Stimulated activated CD4-positive, alpha-beta T cell treated with anti-CD3 and anti-CD28 coated beads, TNF-alpha, amount 100 ng/mL, for 4 hours (primary cell): ENCODE measurements at places on chromosomes 1 and 21.

DNA sequence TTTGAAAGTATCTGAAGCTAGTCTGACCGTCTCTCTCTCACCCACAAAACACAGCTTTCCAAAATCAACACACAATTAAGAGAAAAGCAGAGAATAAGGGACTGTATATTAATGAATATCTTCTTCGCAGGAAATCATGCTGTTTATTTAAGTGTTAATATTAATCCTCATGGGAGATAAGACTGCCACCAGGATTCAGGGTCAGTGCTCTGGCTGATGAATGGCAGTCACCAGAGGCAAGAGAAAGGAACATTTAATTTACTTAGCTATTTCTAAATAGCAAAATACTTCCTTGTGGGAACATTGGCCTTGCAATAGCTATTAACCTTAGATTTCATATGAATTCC lies 2.2 kb downstream of the SCYL3 start:
- no peak for DNase-seq

DNA sequence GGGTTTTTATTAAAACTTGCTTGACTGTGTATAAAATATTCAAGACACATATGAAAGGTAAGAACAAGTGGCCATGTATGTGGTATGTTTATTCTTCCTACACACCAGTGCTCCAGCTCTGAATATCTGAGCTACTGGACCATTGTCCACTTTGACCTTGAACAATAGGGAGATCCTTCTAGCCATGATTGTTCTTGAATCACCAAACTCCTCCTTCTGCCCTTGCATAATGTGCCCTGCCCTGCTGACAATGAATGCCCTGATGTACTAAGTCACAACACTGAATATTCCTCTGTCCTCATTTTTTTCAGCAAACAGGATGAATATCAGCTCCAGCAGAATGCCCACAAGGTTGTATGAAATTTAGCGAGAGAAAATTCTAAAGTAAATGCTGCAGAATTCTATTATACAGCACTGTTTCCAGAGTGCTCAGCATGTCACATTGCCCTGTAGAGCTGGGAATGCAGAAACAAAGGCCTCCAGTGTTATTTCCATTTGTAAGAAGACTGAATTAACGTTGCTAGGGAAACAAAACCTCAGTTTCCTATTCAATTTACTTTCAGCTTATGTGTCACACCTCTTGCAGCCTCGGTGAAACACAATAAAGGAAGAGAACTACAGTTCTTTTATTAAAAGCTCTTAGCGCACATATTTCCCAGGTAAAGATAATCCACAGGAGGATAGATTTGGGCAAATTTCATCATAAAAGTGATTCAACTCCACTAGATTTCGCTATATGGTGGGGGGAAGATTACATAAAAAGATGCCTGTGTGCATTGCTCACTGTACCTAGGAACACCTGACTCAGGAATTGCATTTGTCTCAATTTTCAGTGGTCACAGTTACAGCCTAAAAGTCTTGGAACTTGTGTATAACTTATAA lies 187.4 kb upstream of the ATP1B1 start:
- no peak for DNase-seq

- DNase-seq: no peak
Measured at GRCh38 chr21:32951041-32951440, 74.7 kb upstream of the OLIG2 start.

- DNase-seq: no peak
Measured at GRCh38 chr1:217943361-217943760, 312.2 kb downstream of the SPATA17 start.

- DNase-seq: no peak
Measured at GRCh38 chr1:82464362-82465001, 663.7 kb downstream of the ADGRL2 start.

DNA sequence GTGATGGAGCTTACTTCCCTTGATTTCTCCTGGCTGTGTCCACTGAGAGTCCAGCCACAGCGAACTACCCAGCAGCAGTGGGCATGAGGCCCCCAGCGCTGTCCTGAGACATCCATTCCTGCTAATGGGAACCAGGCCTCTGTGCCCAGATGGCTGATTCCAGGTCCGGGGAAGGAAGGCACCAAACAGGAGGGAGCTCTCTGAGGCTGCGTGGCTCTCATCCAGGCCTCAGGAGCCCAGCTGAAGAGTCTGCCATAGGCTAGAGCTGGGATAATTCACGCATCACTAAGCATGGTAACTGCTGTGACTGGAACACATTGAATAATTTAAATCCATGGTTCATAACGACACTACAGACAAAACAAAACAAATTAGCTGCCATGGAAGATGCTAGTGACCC lies 24.7 kb upstream of the LRRC47 start:
- DNase-seq: no peak

GRCh38 chr1:70331962-70332361 lies 22.6 kb downstream of the ANKRD13C start:
- DNase-seq: no peak

- DNase-seq: no peak
Measured at GRCh38 chr1:70277875-70278274, 56.7 kb downstream of the SRSF11 start.

DNA sequence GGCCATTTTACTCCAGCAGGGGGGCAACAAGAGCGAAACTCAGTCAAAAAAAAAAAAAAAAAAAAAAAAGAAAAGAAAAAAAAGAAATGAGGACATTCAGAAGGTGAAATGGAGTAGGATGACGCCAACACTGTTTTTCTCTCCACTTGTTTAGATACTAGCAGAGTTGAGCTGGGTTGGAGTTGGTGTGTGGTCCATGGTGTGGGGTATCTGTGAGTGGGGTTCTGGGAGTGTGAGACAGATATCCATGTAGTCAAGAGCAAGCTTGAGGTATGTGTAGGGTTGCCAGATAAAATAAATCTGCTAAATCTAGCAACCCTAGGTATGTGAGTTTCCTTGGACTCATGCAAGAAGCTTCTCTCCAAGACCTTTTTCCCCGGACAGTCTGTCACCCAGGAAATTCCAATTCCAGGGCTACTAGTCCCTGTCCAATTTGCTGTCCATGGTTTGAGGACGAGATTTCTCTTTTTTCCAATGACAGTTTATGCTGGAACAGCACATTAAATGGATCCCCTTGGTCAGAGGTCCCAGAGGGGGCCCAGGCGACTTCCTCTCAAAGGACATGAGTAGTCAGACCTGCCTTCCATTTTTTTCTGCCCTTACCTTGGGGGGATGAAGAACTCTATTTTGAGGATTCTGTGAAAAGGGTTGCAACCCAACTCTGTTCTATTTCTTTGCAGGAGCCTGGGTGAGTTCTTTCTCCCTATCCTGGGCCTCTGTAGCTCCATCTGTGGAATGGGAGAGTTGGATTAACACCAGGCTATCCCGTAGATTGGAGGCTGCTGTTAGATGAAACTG lies 2.1 kb upstream of the FOXD2 start:
- DNase-seq: no peak

DNA sequence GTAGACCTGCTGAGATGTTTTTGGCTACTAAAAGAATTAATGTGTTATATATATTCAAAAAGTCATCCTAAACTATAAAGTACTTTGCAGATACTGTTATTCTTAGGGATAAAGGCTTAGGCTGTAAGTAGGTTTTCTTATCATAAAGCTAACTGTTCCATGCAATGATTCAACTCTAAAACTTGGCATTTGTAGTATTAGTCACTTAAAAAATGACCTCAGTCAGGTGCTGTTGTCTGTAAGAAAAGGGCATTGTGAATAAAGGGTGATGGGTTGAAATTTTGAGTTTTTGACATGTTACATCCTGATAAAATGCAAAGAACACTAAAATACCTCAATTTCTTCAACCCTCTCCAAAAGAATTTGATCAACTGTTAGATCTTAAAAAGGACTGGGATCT lies 32.9 kb downstream of the ADCY10 start:
- DNase-seq: no peak

GRCh38 chr1:206575165-206575893 lies 36.9 kb downstream of the EIF2D start:
- DNase-seq: no peak

GRCh38 chr1:26799479-26800142 lies 11.9 kb downstream of the PIGV start:
- no peak for DNase-seq

DNA sequence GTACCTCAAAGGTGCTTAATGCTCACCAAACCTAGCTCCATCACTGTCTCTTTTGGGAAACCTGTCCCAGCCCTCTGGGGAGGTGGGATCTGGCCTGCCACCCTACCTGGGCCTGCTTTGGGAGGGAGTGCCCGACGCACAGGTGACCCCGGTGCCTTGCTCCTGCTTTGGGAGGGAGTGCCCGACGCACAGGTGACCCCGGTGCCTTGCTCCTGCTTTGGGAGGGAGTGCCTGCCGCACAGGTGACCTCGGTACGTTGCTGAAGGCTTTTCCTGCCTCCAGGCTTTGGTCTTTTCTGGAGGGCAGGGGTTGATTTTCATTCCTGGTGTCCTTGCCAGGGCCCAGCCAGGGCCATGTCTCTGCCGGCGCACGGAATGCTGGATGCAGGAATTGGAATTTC lies 25.2 kb upstream of the C1orf174 start:
- no peak for DNase-seq

DNA sequence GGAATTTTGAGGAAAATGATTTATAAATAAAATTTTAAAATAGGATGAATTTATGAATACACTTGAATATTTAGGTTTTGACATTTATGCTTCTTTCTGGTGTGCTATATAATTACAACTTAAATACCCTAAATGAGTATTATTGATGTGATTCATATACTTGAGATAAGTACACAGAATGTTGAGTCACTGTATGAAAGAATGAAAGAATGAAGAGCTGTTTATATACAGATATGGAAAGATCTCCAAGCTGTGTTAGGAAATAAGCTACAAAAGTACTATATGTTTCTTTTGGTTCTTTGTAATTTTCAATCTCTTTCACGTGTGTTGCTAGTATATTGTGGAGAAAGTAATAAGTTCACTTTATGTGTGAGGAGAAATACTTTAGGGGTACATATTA lies 147.2 kb downstream of the RASAL2 start:
- no peak for DNase-seq

- DNase-seq: no peak
Measured at GRCh38 chr1:11054666-11055065, 5.2 kb downstream of the SRM start.

- DNase-seq: no peak
Measured at GRCh38 chr21:25422610-25423608, 184.4 kb downstream of the MRPL39 start.

- no peak for DNase-seq
Measured at GRCh38 chr1:1206376-1206965, at the start of gene TNFRSF18. TSS of gene TNFRSF18 (minus strand) at chr1:1206592. CDS start at chr1:1206571, 21 bp downstream.

DNA sequence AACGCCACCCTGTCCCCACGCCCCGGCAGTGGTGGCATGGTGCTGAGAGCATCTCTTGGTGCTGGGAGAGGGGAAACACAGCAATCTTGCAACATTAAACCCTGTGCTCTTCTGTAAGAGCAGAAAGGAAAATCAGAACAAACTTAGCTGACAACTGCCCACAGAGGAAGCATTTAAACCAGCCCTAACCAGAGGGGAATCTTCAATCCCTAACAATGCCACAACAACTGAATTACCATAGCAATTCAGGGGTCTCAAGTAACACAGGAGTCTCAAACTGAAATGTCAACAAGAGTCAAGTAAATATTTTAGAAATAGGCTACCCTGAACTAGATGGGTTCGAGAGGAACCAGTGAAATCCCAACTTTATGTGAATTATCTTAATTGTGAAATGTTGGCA lies 1983.6 kb downstream of the NCAM2 start:
- no peak for DNase-seq

- DNase-seq: no peak
Measured at GRCh38 chr1:46333300-46334029, 7.1 kb upstream of the NSUN4 start.

- DNase-seq: no peak
Measured at GRCh38 chr1:29963946-29964345, 727.6 kb downstream of the PTPRU start.

- DNase-seq: no peak
Measured at GRCh38 chr1:213094446-213094845, 43.4 kb downstream of the RPS6KC1 start.

DNA sequence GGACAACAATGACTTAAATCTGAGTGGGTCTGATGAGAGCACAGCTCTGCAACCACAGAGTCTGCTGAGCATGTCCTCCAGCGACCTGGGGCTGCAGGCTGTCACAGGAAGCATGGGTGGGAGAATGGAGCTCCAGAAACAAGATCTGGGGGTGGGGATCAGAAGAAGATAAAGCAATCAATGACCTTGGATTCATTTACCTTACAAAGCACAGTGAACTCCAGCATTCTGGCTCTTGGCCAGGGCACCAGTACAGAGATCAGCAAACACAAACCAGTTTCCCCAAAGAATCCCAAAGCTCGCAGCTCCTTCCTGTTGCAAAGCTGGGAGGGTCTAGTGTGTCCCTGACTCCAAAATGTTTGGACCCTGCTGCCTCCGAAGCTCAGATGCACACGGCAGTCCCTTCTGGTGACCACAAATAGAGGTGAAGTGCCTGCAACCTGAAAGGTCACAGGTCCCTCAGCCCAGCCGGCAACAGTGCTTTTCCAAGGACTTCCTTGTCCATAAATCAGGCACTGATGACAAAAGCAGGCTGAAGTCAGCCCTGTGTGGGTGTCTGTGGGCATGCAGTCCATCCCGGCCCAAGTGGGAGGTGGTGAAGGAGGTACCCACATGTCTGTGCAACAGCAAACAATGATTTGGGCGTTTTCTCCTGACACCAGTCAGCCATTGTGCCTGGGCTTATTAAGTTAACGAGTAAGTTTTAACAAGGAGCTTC lies 76.1 kb downstream of the SH3BGR start:
- DNase-seq: no peak

GRCh38 chr1:214187121-214187900 lies 93.6 kb upstream of the SMYD2 start:
- DNase-seq: no peak

GRCh38 chr1:178237121-178237520 lies 143.2 kb downstream of the RASAL2 start:
- DNase-seq: no peak

- no peak for DNase-seq
Measured at GRCh38 chr21:43644609-43645008, 14.7 kb downstream of the HSF2BP start.

GRCh38 chr1:168099337-168099801 lies 37.4 kb downstream of the GPR161 start:
- no peak for DNase-seq

GRCh38 chr1:11800756-11801433 lies 4.9 kb downstream of the MTHFR start:
- DNase-seq: no peak

DNA sequence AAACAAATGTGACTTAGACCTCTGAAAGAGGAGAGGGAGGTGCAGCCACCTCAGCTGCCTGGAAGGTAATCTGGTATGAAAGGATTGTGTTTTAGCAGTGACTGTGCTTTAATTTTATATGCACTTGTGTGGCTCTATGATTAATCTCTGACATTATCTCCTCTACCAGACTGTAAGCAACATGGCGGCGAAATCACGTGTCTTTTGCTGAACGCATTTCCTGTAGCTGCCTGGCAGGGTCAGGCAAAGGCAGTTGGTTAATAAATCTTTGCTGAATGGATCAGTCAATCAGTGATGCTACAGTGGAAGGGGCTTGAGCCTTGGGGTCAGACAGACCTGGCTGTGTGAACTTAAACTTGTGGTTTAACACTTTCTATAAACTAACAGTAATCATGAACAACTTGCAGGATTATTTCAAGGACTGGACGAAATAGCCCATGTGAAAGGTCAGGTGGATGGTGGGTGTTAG lies 96.9 kb downstream of the ADSS2 start:
- DNase-seq: no peak
